ENCODE measurements at places on chromosomes 12 and 14. TPM values are rescaled to one million over a fixed set of nuclear protein-coding genes. Genes with fewer than 3 reads are reported as not detected.

GRCh38 chr14:35934499-35934898, 108.4 kb downstream of the BRMS1L start:
- H3K27ac ChIP-seq, result no peak overlapping the region
- no peaks in the 10 kb centered on the region for H3K36me3 ChIP-seq
- no peak for DNase-seq
- no peaks in the 10 kb centered on the region for H3K27me3 ChIP-seq

- peaks cover 2% of the 10 kb centered on the region for H3K27me3 ChIP-seq
- DNase-seq, result no peak
- no peaks in the 10 kb centered on the region for H3K36me3 ChIP-seq
- no peak overlapping the region for H3K27ac ChIP-seq
- H3K4me1 ChIP-seq, result no peaks in the 10 kb centered on the region
Measured at GRCh38 chr12:79373896-79374499, 316.8 kb downstream of the PAWR start.

Gene MYO1H
- not detected for total RNA-seq

GRCh38 chr12:64938179-64938578, 113.7 kb downstream of the TBC1D30 start:
- no peaks in the 10 kb centered on the region for H3K27me3 ChIP-seq
- H3K36me3 ChIP-seq, result no peaks in the 10 kb centered on the region
- H3K27ac ChIP-seq, result no peak overlapping the region
- H3K4me3 ChIP-seq, result no peak overlapping the region

Gene ZFYVE1
- total RNA-seq, result 13.5 TPM

DNA sequence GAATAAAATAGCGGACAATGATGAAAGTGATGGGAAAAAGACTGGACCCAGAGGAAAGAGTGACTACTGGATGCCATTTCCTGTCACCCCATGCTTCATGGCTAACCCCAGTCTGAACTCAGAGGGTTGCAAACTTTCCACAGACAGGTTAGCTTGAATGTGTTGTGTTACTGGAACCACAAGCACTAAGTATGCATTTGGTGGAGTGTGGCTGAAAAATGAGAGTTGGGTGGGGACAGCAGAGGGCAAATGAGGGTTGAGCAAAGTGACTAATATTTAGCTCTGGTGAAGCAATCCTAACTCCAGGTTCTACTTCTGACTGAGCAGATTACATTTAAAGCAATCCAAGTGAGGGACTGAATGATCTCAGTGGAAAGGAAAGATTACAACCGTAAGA, 1.6 kb downstream of the SLC16A7 start:
- H3K4me1 ChIP-seq, result no peaks in the 10 kb centered on the region
- no peaks in the 10 kb centered on the region for H3K36me3 ChIP-seq
- H3K4me3 ChIP-seq, result no peak overlapping the region
- H3K27ac ChIP-seq, result peak overlapping the region; percentile 89

Gene PMCH
- not detected for total RNA-seq

Gene TTC6
- total RNA-seq, result 2.0 TPM

DNA sequence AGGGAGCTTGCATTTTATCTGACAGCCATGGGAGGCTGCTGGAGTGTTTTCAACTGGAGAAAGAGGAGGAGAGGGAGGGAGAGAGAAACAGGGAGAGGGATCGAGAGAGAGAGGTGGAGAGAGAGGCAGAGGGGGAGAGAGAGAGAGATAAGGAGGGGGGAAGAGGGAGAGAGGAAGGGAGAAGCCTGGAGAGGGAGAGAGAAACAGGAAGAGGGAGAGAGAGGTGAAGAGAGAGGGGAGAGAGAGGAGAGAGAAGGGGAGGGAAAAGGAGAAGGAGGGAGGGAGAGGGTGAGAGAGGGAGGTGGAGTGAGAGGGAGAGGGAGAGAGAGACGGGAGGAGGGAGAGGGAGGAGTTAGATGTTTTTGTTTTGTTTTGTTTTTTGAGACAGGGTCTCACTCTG, 45.6 kb downstream of the DNAH10 start:
- no peak overlapping the region for H3K4me3 ChIP-seq
- H3K4me1 ChIP-seq, result no peaks in the 10 kb centered on the region
- no peaks in the 10 kb centered on the region for H3K27me3 ChIP-seq
- no peak for DNase-seq
- no peak overlapping the region for H3K27ac ChIP-seq

Gene PZP
- total RNA-seq, result 18.7 TPM

Gene TSPAN19
- total RNA-seq, result not detected

Gene CCDC198
- 47.7 TPM for total RNA-seq

- H3K27me3 ChIP-seq, result no peaks in the 10 kb centered on the region
- peak overlapping the region; percentile 97 for H3K4me3 ChIP-seq
- no peak for DNase-seq
Measured at GRCh38 chr12:27012239-27012981, 1.8 kb downstream of the TM7SF3 start.

- no peaks in the 10 kb centered on the region for H3K27me3 ChIP-seq
- no peaks in the 10 kb centered on the region for H3K4me1 ChIP-seq
- no peak overlapping the region for H3K27ac ChIP-seq
- no peak overlapping the region for H3K4me3 ChIP-seq
Measured at GRCh38 chr12:88391556-88391955, 188.7 kb downstream of the KITLG start.

Gene CLEC6A
- not detected for total RNA-seq

DNA sequence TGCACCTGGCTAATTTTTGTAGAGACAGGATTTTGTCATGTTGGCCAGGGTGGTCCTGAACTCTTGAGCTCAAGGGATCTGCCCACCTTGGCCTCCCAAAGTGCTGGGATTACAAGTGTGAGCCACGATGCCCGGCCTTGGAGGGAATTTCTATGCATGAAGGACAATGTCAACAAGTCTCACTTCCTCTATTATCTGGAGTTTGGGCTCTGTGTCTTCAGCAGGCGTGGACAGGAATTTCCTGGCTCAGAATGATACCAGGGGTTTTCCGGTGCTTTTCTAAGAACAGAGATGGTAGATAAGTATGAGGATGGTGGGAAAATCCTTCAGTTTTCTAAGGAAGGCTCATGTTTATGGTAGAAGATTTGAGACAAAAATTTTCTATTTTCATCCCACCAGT, 75.0 kb upstream of the CCDC60 start:
- no peak overlapping the region for H3K27ac ChIP-seq
- no peaks in the 10 kb centered on the region for H3K27me3 ChIP-seq
- H3K4me1 ChIP-seq, result no peaks in the 10 kb centered on the region
- no peak for DNase-seq
- H3K36me3 ChIP-seq, result no peaks in the 10 kb centered on the region

Gene CCDC85C
- total RNA-seq, result 12.1 TPM

GRCh38 chr14:61472011-61472672, 150.8 kb downstream of the PRKCH start:
- no peaks in the 10 kb centered on the region for H3K36me3 ChIP-seq
- H3K4me3 ChIP-seq, result no peak overlapping the region
- peak overlapping the region; percentile 67 for H3K27ac ChIP-seq
- no peak for DNase-seq
- H3K4me1 ChIP-seq, result peaks cover 4% of the 10 kb centered on the region

- no peaks in the 10 kb centered on the region for H3K27me3 ChIP-seq
- no peak overlapping the region for H3K27ac ChIP-seq
- no peaks in the 10 kb centered on the region for H3K36me3 ChIP-seq
Measured at GRCh38 chr12:75116646-75117198, 92.9 kb downstream of the KCNC2 start.

Gene ENO2
- 1.1 TPM for total RNA-seq

GRCh38 chr14:88995437-88996198, 171.2 kb downstream of the TTC8 start:
- no peaks in the 10 kb centered on the region for H3K36me3 ChIP-seq
- no peak overlapping the region for H3K27ac ChIP-seq
- no peak overlapping the region for H3K4me3 ChIP-seq
- H3K4me1 ChIP-seq, result no peaks in the 10 kb centered on the region

Gene CEBPE
- 4.4 TPM for total RNA-seq

DNA sequence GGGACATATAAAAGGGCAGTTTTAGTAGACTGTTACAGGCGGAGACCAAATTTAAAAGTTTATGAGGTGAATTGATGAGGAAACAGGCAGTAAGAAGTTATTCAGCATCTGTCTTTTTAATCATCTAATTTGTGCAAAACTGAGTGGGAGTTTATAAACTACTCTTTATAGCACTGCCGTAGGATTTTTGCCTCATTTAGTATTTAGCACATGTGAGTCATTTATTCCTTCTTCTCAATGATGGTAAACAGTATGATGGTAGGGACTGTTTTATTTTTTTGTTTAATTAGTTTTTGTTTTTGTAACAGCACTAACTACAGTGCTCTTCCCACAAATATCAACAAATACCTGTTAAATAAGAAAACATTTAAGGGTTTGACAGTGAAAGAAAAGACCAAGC, 20.6 kb downstream of the TOGARAM1 start:
- no peaks in the 10 kb centered on the region for H3K36me3 ChIP-seq
- no peak overlapping the region for H3K4me3 ChIP-seq
- H3K4me1 ChIP-seq, result no peaks in the 10 kb centered on the region
- H3K27me3 ChIP-seq, result no peaks in the 10 kb centered on the region

- peaks cover 30% of the 10 kb centered on the region for H3K4me1 ChIP-seq
- no peaks in the 10 kb centered on the region for H3K36me3 ChIP-seq
- DNase-seq, result peak; percentile 48
- H3K4me3 ChIP-seq, result no peak overlapping the region
- H3K27ac ChIP-seq, result peak overlapping the region; percentile 89
Measured at GRCh38 chr14:55599250-55599879, 19.4 kb downstream of the KTN1 start.

- no peaks in the 10 kb centered on the region for H3K27me3 ChIP-seq
- no peak overlapping the region for H3K27ac ChIP-seq
- no peak for DNase-seq
- H3K4me1 ChIP-seq, result peaks cover 13% of the 10 kb centered on the region
- no peaks in the 10 kb centered on the region for H3K36me3 ChIP-seq
Measured at GRCh38 chr12:67645601-67646000, 2.9 kb upstream of the DYRK2 start.

DNA sequence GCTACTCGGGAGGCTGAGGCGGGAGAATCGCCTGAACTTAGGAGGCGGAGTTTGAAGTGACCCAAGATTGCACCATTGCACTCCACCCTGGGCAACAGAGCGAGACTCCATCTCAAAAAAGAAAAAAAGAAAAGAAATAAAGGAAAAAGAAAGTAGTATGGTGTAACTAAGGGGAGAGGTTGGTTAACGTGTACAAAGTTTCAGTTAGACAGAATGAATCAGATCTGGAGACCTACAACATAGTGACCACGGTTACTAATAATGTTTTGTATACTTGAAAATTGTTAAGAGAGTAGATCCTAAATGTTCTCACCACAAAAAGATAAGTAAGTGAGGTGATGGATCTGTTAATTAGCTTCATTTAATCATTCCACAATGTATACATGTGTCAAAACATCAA, 1208.8 kb downstream of the VRK1 start:
- H3K27ac ChIP-seq, result no peak overlapping the region

DNA sequence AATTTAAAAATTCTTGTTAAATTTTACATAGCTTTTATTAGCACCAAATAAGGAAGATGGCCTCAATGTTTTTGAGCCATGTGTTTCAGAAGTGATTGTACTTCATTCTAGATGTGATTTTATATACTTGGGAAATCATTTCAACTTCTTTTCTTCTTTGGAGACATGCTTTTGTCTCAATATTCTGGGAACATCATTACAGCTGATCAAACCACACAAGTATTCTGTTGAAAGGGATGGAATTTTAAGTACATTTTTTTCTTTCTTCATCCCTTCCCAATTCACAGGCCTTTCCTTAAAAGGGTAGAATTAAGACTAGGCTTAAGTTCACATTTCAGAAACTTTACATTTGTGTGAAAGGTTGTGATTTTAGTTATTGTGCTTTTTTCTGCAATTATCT, 66.4 kb downstream of the PAPOLA start:
- no peak overlapping the region for H3K4me3 ChIP-seq
- H3K4me1 ChIP-seq, result peaks cover 2% of the 10 kb centered on the region
- H3K27ac ChIP-seq, result no peak overlapping the region
- DNase-seq, result no peak

Gene LMNTD1
- not detected for total RNA-seq

GRCh38 chr14:95164506-95164905, 7.2 kb upstream of the DICER1 start:
- no peak overlapping the region for H3K4me3 ChIP-seq
- H3K4me1 ChIP-seq, result peaks cover 14% of the 10 kb centered on the region
- no peaks in the 10 kb centered on the region for H3K36me3 ChIP-seq
- DNase-seq, result no peak

- peaks cover 15% of the 10 kb centered on the region for H3K36me3 ChIP-seq
- H3K27me3 ChIP-seq, result no peaks in the 10 kb centered on the region
- no peak overlapping the region for H3K27ac ChIP-seq
- peaks cover 26% of the 10 kb centered on the region for H3K4me1 ChIP-seq
Measured at GRCh38 chr12:132140918-132141841, 2.9 kb downstream of the DDX51 start.

DNA sequence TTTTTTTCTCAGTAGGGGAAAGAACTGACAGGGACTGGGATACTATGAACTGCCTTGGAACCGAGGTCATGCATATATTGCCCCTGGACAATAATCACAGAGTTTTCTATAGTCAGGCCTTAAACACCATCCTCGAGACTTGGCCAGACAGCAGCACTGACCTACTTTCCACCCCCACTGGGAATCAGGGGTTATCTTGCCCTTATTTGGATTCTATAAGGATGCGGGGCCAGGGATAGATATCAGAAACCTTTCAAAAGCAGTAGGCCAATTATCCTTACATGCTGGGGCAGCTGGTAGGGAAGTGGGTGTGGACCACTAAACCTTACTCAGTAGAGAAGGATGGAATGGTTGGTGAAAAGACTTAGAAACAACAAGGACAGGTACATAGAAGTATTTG, 2.0 kb downstream of the ZNF219 start:
- H3K27ac ChIP-seq, result no peak overlapping the region
- no peaks in the 10 kb centered on the region for H3K27me3 ChIP-seq
- no peak overlapping the region for H3K4me3 ChIP-seq
- H3K36me3 ChIP-seq, result no peaks in the 10 kb centered on the region

Gene SIX6
- not detected for total RNA-seq

- peaks cover 8% of the 10 kb centered on the region for H3K4me1 ChIP-seq
- no peak for DNase-seq
Measured at GRCh38 chr12:118034429-118035189, 18.1 kb downstream of the RFC5 start.

Gene POTEM
- total RNA-seq, result not detected

Gene MFAP5
- 0.42 TPM for total RNA-seq

DNA sequence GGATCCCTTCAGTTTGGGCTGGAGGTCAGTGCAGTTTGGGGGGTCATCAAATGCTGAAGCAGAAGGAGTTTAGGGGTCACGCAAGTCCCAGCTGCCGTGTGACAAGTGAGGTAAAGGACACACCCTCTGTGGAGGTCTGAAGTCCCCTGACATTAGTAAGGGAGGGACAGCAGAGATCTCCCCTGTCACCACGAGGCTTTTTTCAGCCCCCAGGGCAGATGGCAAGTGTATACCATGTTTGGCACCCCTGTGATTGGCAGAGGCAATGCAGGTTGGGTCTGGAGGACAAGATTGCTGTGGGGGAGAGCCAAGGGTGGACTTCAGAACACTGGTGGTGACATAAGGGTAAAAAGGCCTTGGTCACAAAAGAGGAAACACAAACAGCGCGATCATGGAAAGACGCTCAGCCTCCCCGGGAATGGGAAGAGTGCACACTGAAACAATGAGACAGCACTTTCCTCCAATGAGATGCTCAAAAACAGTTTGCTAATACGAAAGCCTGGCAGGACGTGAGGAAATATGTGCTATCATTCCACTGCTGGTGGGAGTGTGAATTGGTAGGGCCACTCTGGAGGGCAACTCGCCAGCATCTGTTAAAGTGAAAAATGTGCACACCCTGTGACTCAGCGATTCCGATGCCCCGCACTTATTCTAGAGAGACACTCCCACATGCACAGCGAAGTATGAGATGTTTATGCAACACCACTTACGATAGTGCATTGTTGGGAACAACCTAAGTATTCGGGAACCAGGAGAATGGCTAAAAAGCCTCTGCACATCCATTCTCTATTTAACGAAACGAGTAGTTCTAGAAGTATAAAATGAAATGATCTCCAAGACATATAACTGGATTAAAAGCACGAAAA, 14.4 kb upstream of the CD27 start:
- no peaks in the 10 kb centered on the region for H3K4me1 ChIP-seq
- H3K27ac ChIP-seq, result no peak overlapping the region
- H3K4me3 ChIP-seq, result no peak overlapping the region
- no peaks in the 10 kb centered on the region for H3K36me3 ChIP-seq
- DNase-seq, result peak; percentile 84

All from liver (tissue), 10 donors.